ENCODE measurements at places on chromosomes 6 and 20. TPM values are rescaled to one million over a fixed set of nuclear protein-coding genes. Genes with fewer than 3 reads are reported as not detected.

The FILIP1 gene
- total RNA-seq = 6.5 TPM

The ME1 gene
- 11.0 TPM for total RNA-seq

The VAPB gene
- total RNA-seq = 57.4 TPM

The FLRT3 gene
- 4.6 TPM for total RNA-seq

The KCNS1 gene
- total RNA-seq = not detected

The ACTL10 gene
- total RNA-seq = 8.0 TPM

Data from colonic mucosa (tissue), 4 donors.